Activated CD4-positive, alpha-beta T cell treated with anti-CD3 and anti-CD28 coated beads, Interleukin-2, amount 50 U/mL, for 1 hour (primary cell): ENCODE measurements at places on chromosomes 6 and 20.

GRCh38 chr20:63568986-63569949 is 4.8 kb downstream of the HELZ2 start:
- DNase-seq, result no peak

DNA sequence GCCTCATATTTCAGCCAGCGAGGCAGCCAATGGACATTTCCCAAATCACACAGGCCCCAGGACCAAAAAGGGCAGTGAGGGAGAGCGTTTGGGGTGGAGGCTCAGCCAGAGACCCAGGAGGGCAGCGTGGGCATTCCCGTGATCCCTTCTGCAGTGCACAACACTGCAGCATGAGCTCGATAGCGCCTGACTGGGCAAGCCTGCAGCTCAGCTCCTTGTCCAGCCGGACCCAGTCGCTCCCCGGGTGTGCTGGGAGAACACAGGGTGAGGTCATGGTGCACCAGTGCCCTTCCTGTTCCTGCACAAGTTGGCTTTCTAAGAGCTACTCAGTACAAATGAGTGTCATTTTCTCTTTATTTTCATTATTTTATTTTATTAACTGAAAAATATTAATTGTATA is 5.9 kb downstream of the TTLL2 start:
- DNase-seq, result no peak

DNA sequence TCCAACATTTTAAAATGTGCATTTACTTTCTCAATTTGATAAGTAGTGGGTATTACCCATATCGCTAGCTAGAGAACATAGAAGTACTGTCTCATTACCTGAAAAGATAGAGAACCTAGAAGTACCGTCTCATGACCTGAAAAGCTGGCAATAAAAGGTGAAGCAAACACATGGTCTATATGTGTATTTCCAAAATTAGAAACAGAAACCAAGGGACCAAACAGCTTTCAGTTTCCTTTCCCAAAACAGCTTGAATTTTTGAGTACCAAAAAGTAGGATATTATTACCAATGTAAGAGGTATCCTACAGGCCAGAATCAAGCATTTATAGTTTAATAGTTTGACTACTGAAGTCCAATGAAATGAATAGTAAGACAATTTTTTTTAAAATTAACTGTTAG is 77.2 kb downstream of the KIF13A start:
- DNase-seq, result no peak

DNA sequence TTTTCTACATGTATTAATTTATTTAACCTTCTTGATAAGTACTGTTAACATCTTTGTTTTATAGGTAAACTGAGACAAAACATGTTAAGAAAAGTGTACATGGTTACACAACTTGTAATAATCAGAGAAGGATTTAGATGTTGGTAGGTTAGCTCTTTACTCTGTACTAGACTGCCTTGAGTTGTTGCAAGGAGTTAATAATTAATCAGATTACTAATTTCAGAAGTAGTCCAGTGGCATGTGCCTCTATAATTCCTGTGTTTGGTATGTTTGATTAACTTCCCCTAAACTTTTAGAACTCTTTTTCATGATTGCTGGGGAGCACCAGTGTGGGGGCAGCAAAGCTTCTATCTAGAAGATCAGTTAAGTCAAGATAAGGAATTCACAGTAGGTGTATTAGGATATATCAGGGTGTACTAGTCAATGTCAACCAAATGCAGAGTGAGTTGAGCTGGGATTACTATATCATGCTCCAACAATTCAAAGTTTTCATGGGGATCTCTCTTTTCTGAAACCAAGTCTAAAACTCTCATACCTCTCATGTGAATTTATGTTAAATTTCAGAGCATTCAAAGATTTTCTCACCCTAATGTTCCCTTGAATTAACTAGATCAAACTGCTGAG is 129.7 kb upstream of the AHI1 start:
- no peak for DNase-seq

GRCh38 chr20:38114353-38114791 is 50.7 kb downstream of the TGM2 start:
- DNase-seq, result no peak

GRCh38 chr6:28696682-28697081 is 171.0 kb downstream of the GPX5 start:
- no peak for DNase-seq

DNA sequence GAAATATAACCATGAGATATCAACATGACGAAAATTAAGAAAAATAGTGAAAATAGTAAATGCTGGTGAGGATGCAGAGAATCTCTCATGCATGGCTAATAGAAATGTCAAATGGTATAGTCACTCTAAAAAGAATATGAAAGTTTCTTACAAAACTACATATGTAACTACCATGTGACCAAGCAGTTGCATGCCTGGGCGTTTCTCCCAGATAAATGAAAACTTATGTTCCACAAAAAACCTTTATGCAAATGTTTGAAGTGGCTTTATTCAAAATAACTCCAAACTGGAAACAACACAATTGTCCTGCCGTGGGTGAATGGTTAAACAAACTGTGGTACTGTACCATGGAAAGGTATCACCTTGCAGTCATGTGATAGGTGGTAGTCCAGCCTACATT is 112.4 kb downstream of the HDGFL1 start:
- no peak for DNase-seq

DNA sequence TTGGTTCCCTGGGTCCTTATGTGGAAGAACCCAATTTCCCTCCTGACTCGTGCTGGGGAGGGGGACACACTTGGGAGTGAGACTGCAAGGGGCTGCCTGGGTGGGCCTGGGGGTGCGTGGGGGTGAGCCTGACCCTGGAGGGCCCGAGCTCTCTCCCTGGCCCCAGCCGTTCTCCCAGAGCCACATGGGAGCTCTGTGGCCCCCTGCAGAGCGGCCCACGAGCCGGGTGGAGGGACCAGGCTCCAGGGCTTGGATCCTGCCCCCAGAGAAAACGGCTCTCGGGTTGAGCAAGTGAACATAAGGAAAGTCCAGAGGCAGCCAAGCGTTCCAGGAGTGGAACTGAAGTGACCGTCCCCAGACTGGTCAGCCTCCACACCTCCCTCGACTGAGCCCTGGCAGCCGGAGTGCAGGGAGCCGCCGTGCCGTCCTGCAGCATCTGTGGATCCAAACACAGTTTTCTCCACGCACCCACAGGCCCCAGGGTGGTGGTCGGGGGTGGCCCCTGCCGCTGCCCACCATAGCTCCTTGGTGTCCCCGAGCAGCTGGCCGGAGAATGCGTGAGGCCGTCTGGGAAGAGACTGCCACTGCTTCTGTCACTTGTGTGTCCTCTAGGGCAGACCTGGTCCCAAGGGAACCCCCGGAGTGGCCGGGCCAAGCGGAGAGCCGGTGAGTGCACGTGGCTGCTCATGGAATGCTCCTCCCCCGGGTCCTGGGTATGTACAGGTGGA is 10.6 kb downstream of the COL9A3 start:
- no peak for DNase-seq

DNA sequence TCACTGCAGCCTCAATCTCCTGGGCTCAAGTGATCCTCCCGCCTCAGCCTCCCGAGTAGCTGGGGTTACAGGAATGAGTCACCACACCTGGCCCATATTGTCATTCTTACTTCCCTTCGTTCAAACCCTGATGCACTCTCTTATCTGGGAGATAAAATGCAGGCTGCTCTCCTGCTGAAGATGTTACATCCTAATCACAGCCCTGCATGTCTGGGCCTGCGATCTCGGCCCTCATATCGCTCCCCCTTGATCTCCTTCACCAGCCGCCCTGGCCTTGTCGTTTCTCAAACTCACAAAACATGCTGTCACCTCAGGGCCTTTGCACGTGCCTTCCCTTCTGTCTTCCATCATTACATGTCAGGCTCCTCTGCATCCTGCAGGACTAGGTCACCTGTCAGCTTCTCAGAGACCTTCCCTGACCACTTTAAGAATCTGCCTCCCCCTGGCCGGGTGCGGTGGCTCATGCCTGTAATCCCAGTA is 8.8 kb upstream of the C20orf203 start:
- no peak for DNase-seq

- DNase-seq, result no peak
Measured at GRCh38 chr6:130027948-130028347, 9.6 kb downstream of the L3MBTL3 start.

- no peak for DNase-seq
Measured at GRCh38 chr6:75196081-75196687, 9.7 kb downstream of the COL12A1 start.

DNA sequence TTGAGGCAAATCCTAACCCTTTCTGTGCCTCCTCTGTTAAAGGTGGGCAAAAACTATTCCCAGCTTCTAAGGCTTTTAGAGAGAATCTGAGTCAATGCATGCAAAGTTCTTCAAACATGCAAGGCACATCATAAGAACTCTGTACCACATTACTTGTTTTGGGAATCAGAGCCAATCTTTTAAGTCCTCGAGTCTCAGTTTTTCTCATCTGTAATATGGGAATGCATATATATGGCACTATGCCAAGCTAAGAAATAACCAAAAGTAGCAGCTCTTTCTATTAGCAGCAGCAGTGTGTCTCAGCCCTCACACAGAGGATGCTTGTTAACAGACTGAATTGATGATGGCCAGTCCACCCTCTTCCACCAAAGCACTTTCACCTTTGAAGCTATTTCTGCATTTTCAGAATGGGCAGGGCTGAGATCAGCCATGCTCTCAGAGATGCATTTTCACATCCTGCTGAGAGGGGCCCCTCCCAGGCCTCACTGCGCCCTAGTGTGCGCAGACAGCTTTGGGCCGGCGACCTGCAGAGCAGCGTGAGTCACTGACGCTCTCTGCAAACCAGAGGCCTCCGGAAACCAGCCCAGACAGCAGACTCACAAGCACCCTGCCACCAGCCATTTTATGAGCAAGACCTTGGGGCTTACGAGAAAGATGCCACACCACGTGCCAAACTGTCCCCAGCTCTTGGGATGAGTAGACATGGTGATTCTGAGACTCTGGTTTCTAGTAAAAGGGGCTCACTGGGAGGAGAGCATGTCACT is 138.0 kb downstream of the NFATC2 start:
- peak; percentile 83 for DNase-seq

- DNase-seq, result no peak
Measured at GRCh38 chr20:6384380-6384779, 261.6 kb upstream of the FERMT1 start.

- no peak for DNase-seq
Measured at GRCh38 chr20:5781798-5782750, 31.9 kb downstream of the SHLD1 start.

- no peak for DNase-seq
Measured at GRCh38 chr6:87738000-87738399, 36.0 kb upstream of the AKIRIN2 start.
